ENCODE measurements at places on chromosomes 1 and 21. TPM values are rescaled to one million over a fixed set of nuclear protein-coding genes. Genes with fewer than 3 reads are reported as not detected.

DNA sequence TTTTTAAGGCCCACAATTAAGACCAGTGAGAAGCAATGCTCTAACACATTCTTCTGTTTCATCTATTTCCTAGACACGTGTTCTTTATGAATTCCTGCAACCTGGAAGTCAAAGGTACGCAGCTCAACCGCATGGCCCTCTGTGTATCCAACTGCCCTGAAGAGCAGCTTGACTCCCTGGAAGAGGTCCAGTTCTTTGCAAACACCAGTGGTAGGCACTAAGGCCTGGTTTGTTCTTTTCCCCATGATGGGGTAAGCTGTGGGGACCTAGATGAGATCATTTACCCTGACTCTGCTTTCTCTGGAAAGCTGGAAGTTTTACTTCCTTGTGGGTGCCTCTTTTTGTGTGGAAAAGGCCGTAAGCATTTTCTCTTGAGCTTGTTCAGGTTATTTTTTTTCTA is 7.3 kb downstream of the SLC44A3 start:
- no peak for DNase-seq

Gene AMIGO1
- total RNA-seq = 10.3 TPM

GRCh38 chr1:164846731-164847691 is 288.0 kb downstream of the PBX1 start:
- no peak for DNase-seq

Gene PTGER3
- total RNA-seq = 1.2 TPM

GRCh38 chr1:223332997-223333396 is 31.0 kb downstream of the SUSD4 start:
- DNase-seq = no peak

DNA sequence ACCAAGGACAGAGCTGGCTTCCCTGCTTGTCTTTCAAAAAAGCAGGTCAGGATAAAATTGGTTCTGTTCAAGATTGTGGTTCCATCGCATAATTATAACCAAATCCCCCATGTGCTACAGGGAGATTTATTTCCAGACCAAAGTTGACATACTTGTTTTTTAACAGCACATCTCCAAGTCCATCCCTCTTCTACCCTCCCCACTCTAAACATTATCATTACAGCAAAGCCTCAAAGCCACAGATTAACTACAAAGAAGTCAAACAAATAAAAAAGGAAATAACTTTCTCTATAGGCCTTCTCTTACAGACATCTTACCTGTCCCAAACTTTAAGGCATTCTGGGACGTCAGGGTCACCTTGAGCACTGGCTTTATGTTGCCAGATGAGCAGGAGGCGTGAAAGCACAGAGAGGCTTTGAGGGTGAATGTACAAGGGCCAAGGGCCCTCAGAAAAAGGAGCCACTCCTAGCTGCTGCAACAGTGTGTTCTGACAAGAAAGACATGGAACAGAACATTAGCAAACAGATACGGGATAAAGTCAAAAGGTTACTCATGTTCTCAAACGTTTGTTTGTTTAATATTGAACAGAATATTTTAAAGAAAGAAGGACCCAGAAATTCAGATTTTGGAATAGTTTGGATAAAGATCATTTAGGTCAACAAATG is 31.2 kb downstream of the UBR4 start:
- no peak for DNase-seq

Gene EEIG2
- 61.1 TPM for total RNA-seq

Gene FGR
- 0.78 TPM for total RNA-seq

DNA sequence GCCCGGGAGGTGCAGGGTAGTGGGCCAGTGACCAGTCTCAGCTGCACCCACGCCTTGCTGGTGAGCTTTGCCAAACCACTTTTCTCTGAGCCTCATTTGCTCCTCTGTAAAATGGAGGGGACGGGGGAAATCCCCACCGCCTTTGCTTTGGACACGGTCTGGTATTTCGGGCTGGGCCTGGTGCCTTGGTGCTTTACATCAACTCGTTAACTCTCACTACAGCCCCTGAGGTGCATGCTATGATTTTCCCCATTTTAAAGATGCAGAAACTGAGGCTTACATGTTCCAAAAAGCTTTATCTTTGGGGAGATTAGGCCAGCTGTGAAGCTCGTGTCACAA is 116.1 kb upstream of the RUNX3 start:
- no peak for DNase-seq

DNA sequence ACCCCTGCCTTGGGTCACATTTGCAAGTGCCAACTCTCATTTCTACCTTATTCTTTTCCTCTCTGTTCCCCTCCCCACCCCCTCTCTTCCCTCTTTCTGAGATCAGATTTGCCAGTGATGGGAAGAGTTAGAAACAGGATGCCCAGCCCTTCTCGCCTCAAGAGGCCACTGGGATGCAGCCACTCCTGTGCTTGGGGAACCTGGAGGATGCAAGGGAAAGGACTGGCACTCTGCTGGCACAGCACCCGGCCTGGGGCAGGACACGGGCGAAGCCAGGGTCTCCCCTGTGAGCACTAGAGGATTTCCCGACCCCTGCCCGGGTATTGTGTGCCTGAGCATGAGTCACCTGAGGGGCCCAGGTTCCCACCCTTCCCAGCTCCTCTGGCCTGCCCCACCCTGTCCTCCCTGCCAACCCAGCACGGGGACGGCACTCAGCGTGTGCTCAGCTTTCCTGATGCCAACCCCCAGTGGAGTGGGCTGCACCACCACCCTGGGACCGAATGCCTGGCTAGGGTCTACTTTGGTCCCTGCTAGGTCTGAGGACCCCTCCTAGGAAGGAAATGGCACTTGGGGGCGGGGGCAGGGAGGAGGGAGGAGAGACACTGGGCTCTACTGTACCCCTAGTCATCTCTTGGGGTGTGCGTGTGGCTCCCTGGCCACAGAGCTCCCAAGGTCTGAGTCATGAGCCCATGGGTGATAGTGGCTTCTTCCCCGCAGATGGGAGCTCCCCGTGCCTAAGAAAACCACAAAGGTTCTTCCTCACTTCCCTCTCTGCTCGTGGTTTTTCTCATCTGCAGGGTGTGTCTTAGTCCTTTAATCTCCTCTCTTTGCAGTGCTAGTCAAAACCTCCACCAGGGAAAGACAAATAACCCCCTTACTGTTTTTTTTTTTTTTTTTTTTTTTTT is 12.4 kb downstream of the LMNA start:
- DNase-seq = no peak

DNA sequence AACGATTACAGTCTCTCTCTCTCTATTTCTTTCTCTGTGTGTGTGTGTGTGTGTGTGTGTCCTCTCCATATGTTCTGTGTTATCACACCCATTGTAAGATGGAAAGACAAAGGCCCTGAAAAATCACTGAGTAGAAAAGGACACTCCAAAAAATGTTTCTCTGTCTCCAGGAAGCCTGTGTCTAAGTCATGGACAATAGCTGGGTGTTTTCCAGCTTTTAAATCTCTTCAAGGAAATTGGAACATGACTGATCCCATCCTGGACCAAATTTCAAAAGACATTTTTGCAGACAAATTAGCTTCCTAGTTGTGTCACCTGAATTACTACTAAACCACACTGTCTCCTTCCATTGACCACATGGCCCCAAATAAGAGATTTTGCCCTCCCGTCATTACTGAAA is 31.0 kb upstream of the LMX1A start:
- no peak for DNase-seq

DNA sequence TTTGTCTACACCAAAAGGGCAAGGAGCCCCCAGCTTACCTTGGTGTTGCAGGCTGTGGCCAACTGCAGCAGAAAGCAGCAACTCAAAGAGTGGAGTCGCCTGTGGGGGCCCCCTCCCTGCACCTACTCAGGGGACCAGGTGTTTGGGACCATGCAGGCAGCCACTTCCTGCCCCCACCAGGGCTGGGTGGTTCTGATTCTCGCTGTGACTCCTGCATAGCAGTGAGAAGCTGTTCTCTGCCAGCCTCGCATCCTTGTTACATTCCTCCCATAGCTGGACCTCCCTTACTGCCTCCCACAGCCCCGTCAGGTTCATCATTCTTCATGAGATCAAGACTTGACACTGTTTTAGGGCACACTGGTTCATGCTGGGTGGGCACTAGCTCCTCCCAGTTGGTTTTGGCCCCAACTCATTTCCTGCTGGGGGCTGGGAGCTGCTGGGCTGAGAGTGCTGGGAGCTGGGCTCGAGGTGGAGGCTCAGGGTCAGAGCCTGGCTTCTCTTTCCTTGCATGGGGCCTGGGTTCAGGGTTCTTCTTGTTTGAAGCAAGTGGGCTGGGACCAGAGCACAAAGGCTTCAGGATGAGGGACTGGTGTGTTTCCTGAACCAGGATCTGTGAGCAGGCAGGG is 146.9 kb upstream of the C1orf174 start:
- DNase-seq = no peak

Gene GSTM1
- total RNA-seq = not detected

Measured in occipital lobe (tissue), 3 donors.